Stimulated activated effector memory CD8-positive, alpha-beta T cell treated with anti-CD3 and anti-CD28 coated beads, Interleukin-12 subunit alpha, Interleukin-12 subunit beta, amount 100 ng/mL, for 72 hours (primary cell): ENCODE measurements at places on chromosomes 3 and 15.

- no peak for DNase-seq
These were observed 2.1 kb downstream of the RAB43 start for GRCh38 chr3:129119365-129120100.

- no peak for DNase-seq
These were observed 441.4 kb downstream of the GABRG3 start for GRCh38 chr15:27412415-27412814.

GRCh38 chr3:183904833-183905780 is 20.4 kb upstream of the PARL start:
- DNase-seq = no peak

GRCh38 chr3:159854500-159855124 is 134.0 kb upstream of the IL12A start:
- DNase-seq = no peak

- DNase-seq = no peak
These were observed 63.6 kb upstream of the NSMCE3 start for GRCh38 chr15:29333261-29333660.

- DNase-seq = no peak
These were observed 82.6 kb downstream of the FNDC3B start for GRCh38 chr3:172121981-172122380.

GRCh38 chr3:107813026-107813425 is 277.8 kb downstream of the CD47 start:
- no peak for DNase-seq

GRCh38 chr15:97076011-97076410 is 745.5 kb downstream of the NR2F2 start:
- DNase-seq = no peak

DNA sequence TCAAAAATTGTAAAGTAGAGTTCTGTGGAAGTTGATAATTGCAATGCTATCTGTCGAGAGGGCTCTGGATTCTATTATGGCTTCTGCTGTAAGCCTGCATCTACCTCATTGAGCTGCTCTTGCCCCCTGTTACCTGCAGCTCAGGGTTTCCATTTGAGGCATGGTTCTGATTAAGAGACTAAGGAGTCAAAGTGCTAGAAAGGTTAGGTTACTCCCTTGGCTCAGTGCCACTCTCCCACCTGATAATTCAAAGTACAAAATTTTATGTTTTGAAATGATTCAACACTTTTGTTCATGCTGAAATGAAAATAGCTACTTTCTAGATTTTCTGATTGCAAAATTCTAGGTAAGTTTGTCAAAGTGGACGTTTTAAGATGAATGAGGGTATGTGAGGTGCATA is 220.5 kb upstream of the SATB1 start:
- DNase-seq = no peak

- peak; percentile 61 for DNase-seq
These were observed 97.7 kb downstream of the RPL39L start for GRCh38 chr3:187041362-187042307.

- DNase-seq = no peak
These were observed 21.6 kb upstream of the PRR23E start for GRCh38 chr3:127171320-127171719.

GRCh38 chr3:2218816-2219215 is 120.2 kb downstream of the CNTN4 start:
- DNase-seq = no peak

DNA sequence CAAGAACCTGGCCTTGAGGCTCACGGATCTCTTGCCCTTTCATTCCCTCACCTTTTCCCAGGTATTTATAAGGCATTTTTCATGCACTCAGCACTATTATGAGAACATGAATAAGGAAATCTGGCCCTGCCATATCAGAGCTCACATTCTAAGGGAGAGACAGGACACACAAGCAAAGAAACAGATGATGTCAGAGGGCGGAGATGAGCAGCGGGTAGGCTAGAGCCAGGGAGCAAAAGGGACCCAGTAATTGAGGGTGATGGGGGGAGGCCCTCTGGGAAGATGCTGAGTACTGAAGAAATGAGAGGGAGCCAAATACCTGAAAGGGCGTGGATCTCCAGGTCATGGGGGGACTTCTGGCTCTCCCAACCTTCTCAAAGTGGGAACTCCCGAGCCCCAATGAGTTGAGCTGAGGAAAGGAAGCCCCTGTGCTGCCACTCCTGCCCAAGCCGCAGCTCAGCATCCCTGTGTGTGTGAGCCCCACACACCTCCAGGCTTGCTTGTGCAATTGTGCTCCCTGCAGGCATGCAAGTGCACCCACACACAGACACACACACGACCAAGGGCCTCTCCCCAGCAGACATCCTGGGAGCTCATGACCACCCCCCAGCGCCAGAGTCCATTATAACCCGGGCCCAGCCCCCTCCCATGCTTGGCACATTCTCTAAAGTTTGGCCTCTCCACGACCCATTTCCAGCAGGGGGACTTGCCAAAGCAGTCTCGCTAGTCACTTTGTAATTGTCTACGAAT is 81.4 kb upstream of the PXYLP1 start:
- DNase-seq = no peak

GRCh38 chr3:142946861-142947260 is 16.6 kb downstream of the PAQR9 start:
- DNase-seq = no peak

DNA sequence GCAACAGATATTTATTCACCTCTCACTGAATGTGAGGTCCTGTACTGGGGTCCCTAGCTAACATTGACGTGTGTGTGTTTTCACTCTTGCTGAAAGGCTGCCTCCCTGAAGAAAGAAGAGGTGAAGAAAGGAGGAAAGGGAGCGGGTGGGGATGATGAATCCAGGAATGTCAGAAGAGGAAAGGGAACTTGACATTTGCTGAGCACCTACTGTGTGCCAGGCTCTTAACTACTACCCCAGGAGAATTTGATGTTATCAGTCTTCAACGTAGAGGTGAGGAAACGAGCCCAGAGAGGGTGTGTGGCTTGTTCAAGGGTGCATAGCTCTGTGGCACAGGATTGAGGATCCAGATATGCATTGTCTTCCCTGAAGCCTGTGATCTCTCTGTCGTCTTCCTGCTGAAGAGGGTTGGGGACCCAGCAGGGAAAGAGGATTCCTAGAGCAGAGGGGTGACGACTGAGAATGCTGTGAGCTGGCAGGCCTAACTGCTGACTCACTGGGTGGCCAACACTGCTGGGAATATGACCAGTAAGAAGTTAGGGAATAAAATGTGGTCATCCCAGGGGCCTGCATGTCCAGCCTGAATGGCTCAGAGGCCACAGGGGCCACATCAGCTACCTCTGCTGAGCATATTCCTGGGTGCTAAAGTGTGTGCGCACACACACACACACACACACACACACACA is 6.6 kb upstream of the ATP2B2 start:
- DNase-seq = no peak

DNA sequence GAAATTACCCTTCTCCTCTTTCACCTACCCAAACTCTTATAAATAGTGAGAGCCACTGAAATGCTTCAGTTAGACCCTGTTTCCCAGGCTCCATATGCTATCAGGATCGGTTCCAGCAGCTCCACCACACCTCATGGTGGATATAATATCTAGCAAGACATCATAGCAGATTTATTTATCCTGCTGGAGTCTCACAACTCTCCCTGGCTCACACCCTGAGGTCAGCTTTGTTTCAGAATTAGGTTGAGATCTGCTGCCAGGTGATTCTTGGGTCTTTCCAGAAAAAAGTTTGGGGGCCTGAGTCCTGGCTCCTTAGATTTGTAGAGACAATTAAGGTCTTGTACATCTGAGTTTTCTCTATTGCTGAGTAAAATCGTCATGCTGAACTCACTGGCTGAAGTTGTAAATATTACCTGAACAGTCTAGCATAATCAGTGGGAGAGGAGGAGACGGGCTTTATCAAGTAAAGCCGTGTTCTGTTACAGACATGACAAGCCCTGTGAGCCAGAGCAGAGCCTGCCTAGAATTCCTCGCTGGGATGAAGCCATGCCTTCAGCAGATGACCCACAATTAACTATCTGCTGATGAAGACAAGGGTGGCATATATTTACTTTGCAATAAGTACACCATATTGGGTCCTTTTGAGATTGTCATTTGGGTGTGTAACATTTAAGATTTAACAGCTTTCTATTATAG is 131.6 kb downstream of the STAC start:
- no peak for DNase-seq

DNA sequence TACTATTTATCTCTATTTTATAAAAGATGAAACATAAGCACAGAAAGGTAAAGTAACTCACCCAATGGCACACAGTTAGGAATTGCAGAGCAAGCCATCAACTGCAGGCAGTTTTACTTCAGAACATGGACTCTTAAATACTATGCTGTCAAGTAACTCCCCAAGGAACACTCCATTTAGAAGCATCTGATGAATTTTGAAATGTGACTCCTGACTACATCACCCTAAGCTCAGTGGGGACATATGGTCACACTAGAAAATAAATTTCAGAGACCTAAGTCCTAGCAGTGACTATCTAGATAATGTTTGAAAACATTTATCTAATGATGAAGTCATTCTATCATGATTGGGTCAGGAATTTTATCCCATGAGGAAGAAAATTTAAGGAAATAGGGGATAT is 272.8 kb upstream of the ARRDC4 start:
- DNase-seq = no peak

GRCh38 chr3:129323651-129324294 is 45.1 kb downstream of the HMCES start:
- no peak for DNase-seq

DNA sequence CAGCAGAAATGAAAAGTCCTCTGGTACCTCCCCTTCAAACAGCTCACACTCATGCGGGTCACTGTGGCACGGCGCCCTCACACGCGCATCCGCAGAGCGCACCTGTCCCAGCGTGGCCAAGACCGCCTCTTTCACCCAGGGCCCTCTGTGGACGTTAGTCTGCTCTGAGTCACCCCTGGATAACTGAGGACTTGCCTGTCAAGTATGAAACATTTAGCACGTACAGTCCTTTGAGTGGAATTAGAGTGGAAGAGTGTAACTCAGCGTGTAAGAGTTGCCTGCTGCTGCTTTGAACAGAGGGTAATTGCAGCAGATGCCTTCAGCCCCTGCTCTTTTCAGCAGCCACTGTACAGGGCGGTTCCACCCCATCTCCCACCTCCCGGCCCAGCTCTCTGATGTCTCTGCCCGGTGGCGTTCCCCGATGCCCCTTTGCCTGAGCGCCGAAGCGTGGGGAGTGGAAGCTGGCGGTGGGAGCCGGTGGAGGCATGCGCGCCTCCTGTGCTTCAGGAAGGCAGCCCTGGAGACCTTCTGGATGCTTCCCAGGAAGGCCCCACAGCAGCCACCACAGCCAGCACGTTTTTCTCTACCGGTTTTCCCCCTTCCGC is 23.0 kb downstream of the CPN2 start:
- no peak for DNase-seq

DNA sequence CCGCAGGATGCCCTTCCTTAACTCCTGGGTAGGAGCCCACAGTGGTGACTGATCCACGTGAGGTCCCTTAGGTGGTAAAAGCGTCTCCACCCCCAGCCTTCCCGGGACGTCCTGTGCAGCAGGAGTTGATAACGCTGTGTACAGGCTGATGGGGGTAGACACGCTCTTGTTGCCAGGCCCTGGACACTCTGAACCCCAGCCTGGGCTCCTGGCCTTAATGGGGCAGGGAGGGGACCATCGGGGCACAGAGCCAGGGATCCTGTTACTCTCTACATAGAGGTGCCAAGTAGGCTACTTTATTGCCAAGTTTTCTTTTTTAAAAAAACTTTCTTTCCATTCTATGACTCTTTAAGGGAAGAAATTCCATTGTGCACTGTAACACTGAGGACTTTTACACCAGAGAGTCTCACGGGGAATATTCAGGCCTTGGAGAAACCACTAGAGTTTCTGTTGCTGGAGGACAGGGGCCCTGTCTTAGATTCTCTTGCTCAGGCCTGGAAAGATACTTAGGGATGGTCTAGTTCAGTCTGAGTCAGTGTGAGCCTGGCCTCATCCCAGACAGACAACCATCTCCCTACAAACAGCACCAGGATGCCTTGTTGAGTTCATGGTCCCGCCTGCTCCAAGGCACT is 104.3 kb upstream of the RNU6-1 start:
- no peak for DNase-seq

DNA sequence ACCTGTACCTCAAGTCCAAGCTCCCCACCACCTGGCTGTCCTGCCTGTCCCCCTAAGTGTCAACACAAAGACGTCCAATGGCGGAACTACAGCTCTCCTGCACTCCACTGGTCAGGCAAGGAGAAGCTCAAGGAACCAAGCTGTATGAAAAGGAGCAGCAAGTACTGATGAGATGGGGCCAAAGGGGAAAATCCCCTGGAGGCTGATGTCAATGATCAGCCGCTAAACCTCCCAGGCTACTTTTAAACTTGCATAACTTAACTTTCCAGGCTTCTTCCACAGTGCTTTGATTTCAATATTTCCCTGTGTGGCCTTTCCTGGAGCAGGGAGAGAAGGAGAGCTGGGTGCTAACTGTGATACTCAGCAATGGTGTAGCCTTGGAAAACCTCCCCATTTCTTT is 35.0 kb downstream of the TM4SF4 start:
- no peak for DNase-seq

GRCh38 chr15:67267440-67267839 is 12.9 kb downstream of the IQCH start:
- DNase-seq = no peak

GRCh38 chr15:47872869-47873432 is 155.6 kb downstream of the SEMA6D start:
- no peak for DNase-seq

DNA sequence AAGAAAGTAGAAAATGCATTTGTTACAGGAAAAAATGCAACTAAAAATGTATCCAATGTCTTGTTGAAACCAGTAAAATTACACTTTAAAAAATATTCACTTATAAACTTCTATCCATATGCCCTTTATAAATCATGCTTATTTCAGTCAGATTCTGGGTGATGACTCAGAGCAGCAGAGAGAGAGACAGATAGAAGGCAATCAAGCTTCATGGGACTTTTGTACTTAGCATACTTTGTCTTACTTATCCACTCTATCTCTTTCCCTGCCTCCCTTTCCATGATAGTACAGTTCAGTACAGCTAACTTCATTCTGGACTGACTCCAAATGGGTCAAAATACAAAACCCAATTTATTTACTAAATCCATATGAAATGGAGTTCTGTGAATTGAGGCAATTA is 1438.2 kb downstream of the ZPLD1 start:
- no peak for DNase-seq

GRCh38 chr3:16379838-16380237 is 114.8 kb downstream of the OXNAD1 start:
- DNase-seq = no peak
